ENCODE measurements at places on chromosomes 12 and 14.

DNA sequence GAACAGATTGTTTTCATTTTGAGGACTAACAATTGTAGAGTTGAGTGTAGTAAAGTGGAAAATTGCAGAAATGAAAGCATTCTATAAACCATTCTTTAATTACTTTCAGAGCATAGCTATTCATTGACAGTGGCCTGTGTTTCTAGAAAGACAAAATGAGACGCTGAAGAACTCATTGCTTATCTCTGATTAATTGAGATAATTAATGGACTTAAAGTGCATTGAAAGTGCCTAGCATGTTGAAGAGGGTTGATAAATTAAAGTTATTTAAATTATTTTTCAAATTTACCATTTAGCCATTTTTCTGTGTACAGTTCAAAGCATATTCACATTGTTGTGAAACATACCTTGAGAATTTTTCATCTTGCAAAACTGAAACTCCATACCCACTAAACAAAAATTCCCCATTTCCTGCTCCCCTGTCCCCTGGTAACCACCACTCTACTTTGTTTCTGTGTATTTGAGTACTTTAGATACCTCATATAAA is 57.4 kb downstream of the DAAM1 start:
- DNase-seq = no peak

- no peak for DNase-seq
Measured at GRCh38 chr12:119931402-119931801, 54.3 kb upstream of the CIT start.

- no peak for DNase-seq
Measured at GRCh38 chr14:105193916-105194782, 13.0 kb upstream of the NUDT14 start.

DNA sequence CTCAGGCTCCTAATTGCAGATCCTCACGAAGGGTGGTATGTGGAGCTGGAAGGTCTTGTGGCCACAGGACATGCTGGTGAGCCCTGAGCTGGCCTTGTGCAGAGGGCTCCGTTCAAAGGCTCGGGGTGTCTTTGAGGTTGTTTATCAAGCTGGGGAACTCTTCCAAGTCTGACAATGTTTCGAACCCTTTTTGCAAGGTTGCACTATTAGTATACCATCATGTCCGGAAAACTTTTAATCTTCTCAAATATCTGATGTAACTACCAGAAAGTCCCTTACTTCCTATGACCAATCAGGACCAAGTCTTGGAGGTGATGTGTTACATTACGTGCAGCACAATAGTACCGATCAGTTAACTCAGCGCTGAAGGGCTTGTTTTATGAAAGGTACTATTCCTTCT is 21.5 kb downstream of the UBR7 start:
- no peak for DNase-seq

- DNase-seq = no peak
Measured at GRCh38 chr12:72111706-72112105, 160.5 kb upstream of the TRHDE start.
